Effector memory CD4-positive, alpha-beta T cell (primary cell): ENCODE measurements at places on chromosomes 1 and 21.

DNA sequence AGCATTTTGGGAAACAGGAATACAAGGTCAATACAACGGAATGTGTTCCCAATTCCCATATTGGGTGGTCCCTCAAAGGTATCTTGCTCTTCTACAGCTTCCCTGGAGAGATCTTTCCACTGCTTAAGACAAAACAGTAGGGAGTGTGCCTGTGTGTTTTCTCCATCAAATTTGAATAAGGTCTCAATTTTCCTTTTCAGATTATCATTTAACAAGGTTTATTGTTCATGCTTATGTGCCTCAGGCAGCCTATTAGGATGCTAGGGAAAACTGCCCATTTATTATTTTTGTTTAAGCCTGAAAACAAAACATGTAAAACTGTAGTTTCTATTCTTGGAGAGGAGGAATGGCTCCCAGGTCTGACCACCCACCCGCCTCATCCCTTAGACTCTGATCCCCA is 622.7 kb downstream of the LMO4 start:
- DNase-seq = no peak

- DNase-seq = no peak
Observed at GRCh38 chr1:225824533-225824941, 14.6 kb downstream of the EPHX1 start.

GRCh38 chr1:65362545-65362944 is 53.2 kb downstream of the DNAJC6 start:
- DNase-seq = no peak

- DNase-seq = no peak
Observed at GRCh38 chr1:24957016-24957807, 27.1 kb upstream of the RUNX3 start.

GRCh38 chr1:165487921-165488320 is 43.0 kb upstream of the RXRG start:
- DNase-seq = no peak

DNA sequence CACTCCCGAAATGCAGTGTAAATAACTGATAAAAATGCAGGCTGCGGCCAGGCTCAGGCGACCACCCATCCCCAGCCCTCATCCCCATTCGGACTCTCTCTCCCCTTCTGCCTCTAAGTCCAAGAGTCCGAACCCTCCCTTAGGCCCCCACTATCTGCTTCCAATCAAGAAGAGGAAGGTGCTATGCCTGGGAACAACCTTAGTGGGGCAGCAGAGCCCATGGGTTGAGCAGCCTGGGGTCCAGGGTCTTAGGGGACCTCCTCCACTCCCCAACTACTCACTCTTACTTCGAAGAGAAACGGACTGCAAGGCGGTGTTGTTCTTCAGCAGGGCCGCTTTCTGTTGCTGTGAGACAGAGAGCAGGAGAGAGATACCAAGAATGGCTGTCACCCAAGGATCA is 12.2 kb downstream of the ARHGEF2 start:
- DNase-seq = no peak

- DNase-seq = no peak
Observed at GRCh38 chr1:12554521-12555305, 63.3 kb downstream of the DHRS3 start.

DNA sequence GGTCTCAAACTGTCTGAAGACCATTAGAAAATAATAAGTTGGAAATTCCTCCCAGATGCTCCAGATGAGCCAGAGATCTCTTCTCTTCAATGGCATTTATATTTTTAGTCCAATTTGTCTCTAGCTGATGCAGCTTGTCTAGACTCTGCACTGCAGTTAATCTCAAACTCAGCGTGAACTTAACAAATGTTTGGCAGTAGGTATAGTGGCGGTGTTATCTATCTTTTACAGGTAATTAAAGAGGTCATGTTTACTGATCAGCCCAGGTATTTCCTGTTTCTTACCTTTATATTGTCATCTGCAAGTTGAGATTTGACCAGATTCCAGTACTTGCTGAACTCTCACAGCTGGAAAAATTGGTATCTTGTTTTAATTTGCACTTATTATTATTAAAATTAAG is 1024.5 kb upstream of the ADGRL2 start:
- no peak for DNase-seq

GRCh38 chr1:204651843-204652421 is 33.6 kb downstream of the LRRN2 start:
- no peak for DNase-seq

DNA sequence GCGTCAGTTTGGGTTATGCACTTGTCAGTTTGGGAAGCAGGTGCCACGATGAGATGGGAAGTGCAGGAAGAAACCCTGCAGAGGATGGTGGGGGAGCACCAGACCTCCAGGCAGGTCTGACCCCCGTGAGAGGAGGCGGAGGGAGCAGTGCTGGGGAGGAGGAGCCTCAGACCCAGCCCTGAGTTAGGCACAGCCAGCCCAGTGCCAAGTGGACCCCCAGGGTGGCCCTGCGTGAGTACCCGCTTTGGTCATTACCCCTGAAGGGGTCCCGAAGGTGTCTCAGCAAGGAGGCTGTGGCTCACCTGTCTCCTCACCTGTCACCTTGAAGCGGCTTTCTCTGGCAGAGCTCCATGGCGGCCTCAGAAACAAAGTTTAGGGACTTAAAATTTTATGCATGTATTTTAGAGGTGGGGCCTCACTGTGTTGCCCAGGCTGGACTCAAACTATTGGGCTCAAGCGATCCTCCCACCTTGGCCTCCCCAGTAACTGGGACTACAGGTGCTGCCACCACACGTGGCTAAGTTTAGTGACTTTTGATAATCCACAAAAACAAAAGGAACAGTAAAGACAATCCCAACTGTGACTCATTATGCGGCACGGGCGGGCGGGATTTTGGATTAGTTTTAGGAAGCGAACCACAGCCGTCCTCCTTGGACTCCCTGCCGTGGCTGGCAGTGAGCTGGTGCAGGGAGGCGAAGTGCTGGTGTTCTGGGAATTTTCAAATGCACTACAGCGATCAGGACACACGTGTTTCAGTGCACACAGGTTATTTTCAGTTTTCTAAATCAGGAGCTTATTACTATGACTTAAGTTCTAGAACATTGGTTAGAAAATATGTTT is 4.7 kb downstream of the AGPAT3 start:
- DNase-seq = no peak

GRCh38 chr1:174413632-174414031 is 34.1 kb upstream of the GPR52 start:
- DNase-seq = no peak

DNA sequence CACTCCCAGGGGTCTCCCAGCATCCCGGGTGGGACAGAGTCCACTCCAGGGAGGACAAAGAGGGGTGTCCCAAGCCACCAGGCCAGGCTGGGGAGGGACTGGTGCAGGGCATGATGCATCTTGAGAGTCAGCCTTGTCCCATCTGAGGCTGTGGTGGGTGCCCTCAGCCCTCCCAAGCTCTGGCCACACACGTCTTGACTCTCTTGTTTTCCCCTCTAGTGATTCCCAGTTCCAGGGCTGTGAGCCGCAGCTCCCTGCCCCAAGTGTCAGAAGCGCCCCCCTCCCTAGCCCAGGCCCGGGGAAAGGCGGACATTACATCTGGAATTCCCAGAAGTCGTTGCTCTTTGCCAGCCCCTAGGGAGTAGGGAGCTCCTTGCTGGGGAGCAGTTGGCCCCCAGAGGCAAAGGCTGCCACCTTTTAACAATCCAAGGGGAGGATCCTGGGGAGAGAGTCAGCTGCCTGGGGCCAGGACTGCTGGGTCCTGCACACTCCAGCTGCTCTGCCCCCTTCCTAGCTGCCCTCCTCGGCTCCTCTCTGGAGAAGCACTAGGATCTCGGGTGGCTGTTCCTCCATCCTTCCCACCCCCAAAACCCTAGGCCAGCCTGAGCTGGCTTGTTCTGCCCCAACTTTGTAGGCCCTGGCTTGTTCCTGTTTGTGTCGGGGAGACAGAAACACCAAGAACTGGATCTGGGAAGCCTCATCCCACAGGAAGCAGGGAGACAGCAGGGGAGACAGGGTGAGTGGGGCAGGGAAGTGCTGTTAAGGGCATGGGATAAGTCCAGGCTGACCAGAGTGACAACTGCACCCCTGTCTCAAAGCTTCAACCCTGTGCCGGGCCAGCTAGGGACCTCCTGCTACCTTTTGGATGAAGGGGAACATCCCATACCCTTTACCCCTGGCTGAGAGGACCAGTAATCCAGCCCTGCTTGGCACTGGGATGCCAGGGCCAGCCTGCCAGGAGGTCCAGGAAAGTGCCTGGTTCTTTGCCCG is 3.2 kb upstream of the PTPN7 start:
- DNase-seq = no peak
